ENCODE measurements at places on chromosomes 7 and 10. TPM values are rescaled to one million over a fixed set of nuclear protein-coding genes. Genes with fewer than 3 reads are reported as not detected.

DNA sequence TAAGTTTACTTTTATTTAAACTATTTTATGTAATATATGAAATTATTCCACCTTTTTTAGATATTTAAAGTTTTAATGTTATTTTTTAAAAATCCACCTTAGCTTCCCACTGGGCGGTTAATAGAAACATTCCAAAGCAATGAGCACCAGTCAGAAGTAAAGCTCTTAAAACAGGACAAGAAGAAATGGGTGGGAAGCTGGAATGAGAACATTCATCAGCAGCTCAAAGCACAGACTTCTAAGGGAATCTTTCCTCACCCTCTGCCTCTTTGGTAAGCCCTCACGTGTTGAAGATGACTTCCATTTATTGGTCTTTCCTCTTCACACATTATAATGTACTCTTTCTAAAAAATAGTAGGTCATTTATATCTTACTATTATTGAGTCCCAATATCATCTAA lies 3.1 kb downstream of the AGMO start:
- no peak for DNase-seq

- no peak for DNase-seq
These were observed 531.3 kb upstream of the FZD8 start for GRCh38 chr10:36173364-36173763.

DNA sequence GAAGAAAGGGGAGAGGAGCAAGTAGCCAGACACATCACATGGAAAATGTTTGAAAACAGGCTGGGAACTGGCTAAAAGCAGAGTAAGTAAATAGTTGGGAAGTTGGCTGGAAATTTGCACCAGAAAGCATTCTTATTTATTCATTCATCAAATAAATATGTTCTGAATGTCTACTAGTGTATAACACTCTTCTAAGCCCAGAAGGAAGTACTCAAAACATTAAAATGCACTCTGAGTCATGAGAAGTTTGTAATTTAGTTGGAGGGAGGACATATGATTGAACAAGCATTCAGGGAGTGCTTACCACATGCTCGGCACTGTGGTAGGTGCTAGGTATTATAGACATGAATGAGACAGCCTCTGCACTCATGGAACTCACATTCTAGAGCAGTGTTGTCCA lies 37.0 kb upstream of the CNNM1 start:
- DNase-seq = no peak

- DNase-seq = no peak
These were observed 41.5 kb downstream of the PSPH start for GRCh38 chr7:56009695-56010094.

GRCh38 chr10:30155401-30155800 lies 96.0 kb upstream of the JCAD start:
- DNase-seq = no peak

- DNase-seq = no peak
These were observed 210.7 kb downstream of the SKAP2 start for GRCh38 chr7:26653430-26654399.

DNA sequence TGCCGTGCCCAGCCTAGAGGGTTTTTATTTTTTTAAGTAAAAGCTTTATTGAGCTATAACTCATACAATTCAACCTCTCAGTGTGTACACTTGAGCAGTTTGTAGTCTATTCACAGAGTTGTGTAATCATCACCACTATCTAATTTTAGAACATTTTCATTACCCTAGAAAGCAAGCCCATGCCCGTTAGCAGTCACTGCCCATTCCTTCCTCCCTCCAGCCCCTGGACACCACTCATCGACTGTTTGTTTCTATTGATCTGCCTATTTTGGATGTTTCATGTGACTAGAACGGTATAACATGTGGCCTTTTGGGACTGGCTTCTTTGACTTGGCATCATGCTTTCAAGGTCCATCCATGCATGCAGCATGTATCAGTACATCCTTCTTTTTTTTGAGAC lies 25.7 kb upstream of the SEC61A2 start:
- DNase-seq = no peak

DNA sequence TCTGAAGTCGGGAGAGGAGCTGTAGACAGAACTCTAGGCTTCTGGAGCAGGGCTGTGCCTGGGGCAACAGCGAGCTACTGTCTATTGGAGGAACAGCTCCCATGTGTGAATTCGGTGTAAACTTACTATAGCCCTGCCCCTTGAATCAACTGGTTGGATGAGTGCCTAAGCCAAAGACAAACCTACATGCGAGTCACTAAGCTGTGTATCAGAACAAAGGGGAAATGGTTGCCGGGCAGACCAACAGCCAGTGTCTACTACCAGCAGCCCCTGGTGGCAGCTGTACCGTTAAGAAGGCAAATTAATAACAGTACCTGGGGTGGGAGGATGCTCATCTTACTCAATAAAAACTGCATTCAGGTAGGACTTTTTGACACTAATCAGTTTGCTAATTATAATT lies 343.6 kb downstream of the ACTR3B start:
- DNase-seq = no peak

- no peak for DNase-seq
These were observed 21.3 kb upstream of the TTYH3 start for GRCh38 chr7:2610466-2610865.

GRCh38 chr10:94149702-94150101 lies 156.0 kb downstream of the PLCE1 start:
- DNase-seq = no peak

GRCh38 chr7:36185756-36186155 lies 32.7 kb downstream of the EEPD1 start:
- no peak for DNase-seq

DNA sequence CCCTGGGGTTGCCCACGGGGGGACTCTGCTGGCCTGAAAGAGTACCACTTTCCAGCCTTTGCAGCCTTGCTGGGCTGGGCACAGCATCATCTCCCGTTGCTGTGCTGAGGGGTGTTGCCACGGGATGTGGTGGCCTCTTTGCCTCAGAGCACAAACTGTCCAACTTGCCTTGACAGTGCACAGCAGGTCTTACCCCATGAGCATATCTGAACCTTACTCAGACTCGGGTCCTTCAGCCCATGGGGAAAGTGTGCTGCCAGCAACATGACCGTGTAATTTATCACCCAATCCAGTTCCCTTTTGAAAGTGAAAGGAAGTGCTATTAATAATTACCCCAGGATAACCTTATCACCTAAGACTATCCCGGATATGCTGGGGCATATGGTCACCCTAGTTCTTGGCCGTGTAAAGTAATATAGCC lies 46.8 kb downstream of the TBXAS1 start:
- no peak for DNase-seq

GRCh38 chr7:30510124-30511075 lies 5.8 kb upstream of the GGCT start:
- no peak for DNase-seq

The STEAP2 gene
- not detected for total RNA-seq

The ADAM8 gene
- total RNA-seq = 91.0 TPM

The SMKR1 gene
- total RNA-seq = 2.1 TPM

The SH2D4B gene
- 0.14 TPM for total RNA-seq

The ANK3 gene
- 4.8 TPM for total RNA-seq

The CPA2 gene
- total RNA-seq = not detected

All from activated naive CD8-positive, alpha-beta T cell treated with anti-CD3 and anti-CD28 coated beads, Interleukin-2, amount 10 ng/mL, durations not matched to agents 7 days and 5 days (primary cell).